ENCODE measurements at places on chromosomes 6 and 20.
A peak's percentile ranks its signal among the peaks of the same experiment; 100 is the strongest.

- DNase-seq: no peak
These were observed 67.7 kb upstream of the IFNGR1 start for GRCh38 chr6:137286916-137287315.

- DNase-seq: no peak
These were observed 319.0 kb downstream of the HACE1 start for GRCh38 chr6:104540743-104541142.

GRCh38 chr6:27865850-27866356, 46.3 kb downstream of the OR2B2 start:
- DNase-seq: no peak

GRCh38 chr20:41370176-41370575, 3.6 kb upstream of the EMILIN3 start:
- no peak for DNase-seq

- no peak for DNase-seq
These were observed 481.5 kb upstream of the JAG1 start for GRCh38 chr20:11155156-11155756.

DNA sequence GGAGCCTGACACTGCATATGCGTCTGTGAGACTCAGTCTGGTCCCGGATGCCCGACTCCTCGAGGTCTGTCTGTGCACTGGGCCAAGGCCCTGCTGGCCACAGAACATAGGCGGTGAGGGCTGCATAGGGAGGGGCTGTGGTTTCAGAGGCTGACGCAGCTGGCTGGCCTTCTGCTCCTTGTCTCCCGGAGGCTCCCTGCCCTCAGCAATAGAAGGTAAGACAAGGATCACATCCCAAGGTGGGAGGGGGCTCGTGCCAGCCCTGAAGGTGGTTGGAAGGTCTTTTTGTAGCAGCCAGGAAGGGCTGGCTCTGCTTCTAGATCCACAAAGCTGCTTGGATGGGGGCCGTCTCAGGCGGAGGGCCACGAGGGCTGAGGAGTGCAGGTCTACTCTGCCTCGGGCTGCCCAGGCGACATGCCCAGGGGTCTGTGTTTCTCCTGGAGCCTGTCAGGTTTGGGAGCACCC, 239.8 kb upstream of the SULF2 start:
- peak; percentile 41 for DNase-seq

DNA sequence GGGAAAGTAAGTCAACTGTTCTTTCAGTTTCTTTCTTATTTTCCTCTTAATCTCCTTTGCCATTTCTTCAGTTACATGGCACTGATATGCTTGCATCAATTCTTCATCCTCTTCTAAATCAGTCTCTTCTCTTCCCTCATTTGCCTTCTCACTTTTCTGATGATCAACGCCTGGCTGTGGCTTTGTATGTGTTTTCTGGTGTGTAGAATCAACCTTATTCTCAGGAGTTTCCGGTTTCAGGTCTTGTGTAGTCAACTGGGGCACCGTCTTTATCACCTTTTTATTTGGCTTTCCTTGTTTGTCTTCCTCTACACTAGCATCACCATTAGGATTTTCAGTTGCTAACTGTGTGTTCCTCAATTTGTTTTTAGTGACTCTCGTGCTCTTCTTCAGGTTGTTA, 31.6 kb downstream of the AHI1 start:
- DNase-seq: no peak

DNA sequence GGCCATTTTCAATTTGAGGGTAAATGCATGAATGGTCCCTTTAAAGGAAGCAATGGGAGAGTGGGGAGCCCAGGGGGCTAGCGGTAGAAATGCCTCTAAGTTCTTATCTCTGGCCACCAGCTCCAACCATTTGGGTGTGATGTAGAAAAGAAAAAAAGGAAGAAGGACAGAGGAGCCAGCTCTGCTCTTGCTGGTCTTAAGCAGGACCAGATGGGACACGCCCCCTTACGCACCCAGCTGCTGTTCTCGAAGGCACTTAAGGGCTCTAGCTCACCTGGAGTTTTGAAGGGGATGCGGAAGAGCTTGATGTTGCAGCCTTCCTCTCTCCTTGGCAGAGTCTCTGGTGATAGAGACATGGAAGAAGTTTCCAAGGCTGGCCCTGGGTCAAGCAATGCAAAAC, 59.5 kb upstream of the RNF144B start:
- peak; percentile 73 for DNase-seq

DNA sequence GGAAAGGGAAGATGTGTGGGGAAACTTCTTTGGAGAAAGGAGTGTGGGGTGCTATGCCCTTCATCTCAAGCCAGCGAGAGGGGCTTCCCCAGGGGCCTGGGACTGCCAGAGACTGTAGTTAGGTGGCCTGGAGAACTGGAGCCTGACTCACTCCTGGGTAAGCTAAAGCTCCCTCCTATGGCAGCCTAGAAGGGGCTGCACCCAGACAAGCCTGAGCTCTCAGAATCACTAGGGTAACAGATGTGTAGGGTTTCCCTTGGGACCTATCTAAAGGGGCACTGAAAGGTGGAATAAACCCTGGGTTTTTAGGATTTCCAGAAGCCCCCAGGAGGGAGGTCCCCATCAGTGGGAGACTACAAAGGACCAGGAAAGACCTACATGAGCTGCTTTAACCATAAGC, 1.6 kb upstream of the ARMC2 start:
- peak; percentile 26 for DNase-seq

GRCh38 chr6:2665146-2666070, 85.3 kb downstream of the MYLK4 start:
- no peak for DNase-seq

DNA sequence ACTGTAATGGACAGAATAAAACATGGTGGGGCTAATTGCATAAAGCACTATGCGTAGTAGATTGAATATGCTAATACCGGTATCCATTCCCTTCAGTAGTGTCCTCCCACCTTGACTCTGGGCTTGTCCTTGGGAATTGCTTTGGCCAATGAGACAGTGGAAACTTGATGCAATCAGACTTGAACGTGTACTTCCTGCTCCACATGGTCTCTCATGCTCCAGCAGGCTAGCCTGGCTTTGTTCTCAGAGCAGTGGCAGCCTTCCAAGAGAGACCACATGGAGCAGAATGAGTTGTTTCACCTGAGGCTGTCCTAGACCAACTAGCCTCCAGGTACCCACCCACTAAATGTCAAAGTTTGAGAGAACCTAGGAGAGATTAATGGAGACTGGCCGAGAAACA, 37.0 kb upstream of the BTBD3 start:
- DNase-seq: no peak

DNA sequence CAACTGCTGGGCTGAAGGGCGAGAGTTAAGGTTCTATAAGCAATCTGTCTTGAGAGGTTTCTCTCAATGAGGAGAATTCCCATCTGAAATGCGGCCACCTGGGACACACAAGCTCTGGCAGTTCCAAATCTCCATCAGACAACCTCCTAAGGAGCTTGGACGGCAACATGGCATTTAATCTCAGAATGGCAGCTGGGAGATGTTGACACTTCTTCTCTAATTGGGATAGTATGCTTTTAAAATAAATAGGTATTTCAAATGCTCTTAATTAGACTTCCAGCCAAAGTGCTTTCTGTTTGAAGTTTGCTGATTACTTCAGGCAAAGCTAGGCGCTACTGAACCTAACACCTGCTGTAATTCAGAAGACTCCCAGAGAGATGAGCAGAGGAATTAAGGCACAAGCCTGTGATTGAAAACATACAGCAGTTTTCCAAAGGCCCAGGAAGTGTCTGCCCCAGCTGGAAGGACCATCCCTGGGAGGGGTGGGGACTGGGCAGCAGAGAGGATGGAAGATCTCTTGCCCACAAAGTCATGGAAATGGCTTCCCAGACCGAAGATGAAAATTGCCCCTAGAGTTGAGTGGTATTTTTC, 59.1 kb upstream of the KCNK16 start:
- DNase-seq: peak; percentile 66

GRCh38 chr6:114863610-114864009, 520.8 kb upstream of the HS3ST5 start:
- DNase-seq: no peak

- DNase-seq: no peak
These were observed 167.5 kb downstream of the GPX5 start for GRCh38 chr6:28693033-28693750.

DNA sequence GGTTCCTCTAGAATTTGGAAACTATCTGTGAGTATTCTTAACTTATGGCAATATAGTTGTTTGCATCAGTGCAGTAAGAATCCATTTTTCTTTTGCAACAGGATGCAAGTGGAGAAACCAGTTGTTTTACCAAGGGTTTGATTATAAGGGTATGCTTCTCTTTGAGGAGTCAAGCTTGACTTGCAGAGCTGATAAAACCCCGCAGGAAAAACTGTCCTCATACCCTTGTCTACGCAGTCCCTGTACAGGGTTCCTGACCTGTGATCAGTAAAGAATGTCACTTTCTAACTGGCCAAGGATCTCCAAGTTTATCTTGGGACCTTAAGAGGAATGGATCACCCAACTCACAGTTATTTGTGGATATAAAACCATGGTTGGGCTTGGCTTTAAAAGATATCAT, 161.1 kb upstream of the OLIG3 start:
- DNase-seq: no peak

DNA sequence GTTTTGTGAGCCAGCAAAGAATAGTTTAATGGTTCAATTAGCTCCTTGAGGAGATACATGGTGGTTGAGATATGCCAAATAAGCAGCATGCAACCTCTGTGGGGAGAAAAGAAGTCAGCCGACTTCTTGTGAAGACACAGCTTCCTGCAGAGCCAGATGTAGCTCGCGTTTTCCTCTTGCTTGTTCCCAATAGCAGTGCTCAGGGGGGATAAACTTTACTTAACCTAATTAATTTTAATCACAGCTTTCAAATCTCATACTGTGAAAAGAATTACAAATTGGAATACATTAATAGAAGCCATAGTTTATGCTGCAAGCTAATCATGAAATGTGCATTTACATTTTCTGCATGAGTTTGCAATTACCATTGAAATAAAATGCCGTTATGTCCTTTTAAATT, 106.2 kb downstream of the MAP3K7 start:
- DNase-seq: no peak

DNA sequence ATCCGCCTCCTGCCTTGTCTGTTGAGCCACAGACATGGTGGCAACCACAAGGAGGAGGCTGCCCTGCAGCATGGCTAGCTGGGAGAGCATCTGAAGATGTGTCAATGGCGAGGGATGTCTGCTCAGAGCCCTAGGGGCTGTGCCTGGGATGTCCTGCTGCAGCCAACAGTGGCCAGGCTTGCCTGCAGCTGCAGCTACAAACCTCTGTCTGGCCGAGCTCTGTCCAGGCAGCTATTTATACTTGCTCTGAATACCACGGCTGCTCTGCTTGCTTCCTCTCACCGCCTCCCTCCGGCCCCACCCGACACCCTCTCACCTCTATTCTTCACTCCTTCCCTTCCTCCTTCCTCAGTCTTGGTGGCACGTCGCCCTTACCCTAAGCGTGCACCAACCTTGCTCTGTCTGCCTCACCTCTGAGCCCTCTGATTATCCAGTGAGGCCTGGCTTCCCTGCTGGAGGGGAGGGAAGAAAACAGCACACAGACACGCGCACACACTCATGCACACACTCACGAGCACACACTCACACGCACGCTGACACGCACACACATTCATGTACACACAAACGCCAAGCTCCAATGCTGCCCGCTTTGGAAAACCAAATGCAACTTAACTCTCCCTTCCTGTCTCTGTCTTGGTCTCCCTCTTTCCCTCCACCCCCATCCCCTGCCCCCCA, at the start of gene ANGPT4:
Gene ANGPT4, minus strand, starts transcription at position 210 of the 675 bp plus-strand sequence. Its CDS starts 120 bp downstream, at position 90.
- no peak for DNase-seq

- DNase-seq: no peak
These were observed 46.4 kb upstream of the CCN2 start for GRCh38 chr6:131997429-131998153.

DNA sequence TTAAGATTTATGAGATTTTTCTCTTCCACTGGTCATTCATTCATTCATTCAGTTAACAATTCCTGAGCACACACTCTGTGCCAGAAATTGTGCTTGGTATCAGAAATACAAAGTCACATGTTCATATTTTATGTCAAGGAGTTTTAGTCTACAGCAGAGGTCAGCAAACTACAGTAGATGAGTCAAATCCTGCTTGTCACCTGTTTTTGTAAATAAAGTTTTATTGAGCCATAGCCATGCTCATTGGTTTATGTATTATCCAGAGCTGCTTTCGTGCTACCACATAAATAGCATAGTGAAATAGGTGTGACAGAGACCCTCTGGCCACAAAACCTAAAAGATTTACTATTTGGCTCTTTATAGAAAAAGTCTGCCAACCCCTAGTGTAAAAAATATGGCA, 46.8 kb downstream of the THEMIS start:
- no peak for DNase-seq

DNA sequence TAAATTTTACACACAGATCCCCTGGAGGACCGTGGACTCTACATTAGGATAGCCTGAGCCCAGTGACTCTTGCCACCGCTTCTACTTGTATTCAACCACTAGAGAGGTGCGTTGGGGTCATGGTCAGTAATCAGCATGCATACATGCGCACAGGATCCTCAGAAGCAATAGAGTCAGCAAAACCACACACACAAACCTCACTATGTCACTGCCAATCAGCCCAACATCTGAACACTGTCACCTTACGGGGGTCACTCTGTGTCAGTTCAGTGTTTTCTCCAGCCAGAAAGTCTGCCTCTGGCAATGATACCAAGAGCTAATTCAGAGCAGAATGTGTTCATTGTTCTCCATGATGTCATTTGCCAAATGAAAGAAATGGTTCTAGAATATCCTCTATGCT, 225.3 kb downstream of the KHDC1L start:
- DNase-seq: no peak

DNA sequence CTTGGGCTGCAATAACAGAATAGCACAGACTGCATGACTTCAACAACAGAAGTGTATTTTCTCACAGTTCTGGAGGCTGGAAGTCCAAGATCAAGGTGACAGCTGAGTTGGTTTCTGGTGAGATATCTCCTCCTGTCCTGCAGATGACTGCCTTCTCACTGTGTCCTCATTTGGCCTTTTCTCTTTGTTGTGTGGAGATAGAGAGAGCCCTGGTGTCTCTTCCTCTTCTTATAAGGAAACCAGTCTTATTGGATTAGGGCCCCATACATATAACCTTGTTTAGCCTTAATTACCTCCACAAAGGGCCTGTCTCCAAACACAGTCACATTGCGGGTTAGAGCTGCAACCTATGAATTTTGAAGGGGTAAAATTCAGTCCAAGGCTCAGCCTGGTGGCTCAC, 57.0 kb upstream of the BMP6 start:
- no peak for DNase-seq

GRCh38 chr6:36350681-36351571, 14.2 kb upstream of the BNIP5 start:
- no peak for DNase-seq
